CD4-positive, alpha-beta T cell treated with Interleukin-6 at 100 ng/mL for 8 hours (primary cell): ENCODE measurements at places on chromosomes 3 and 15.

- DNase-seq: no peak
These were observed 595 bp downstream of the PDCD7 start for GRCh38 chr15:65132878-65133547.

DNA sequence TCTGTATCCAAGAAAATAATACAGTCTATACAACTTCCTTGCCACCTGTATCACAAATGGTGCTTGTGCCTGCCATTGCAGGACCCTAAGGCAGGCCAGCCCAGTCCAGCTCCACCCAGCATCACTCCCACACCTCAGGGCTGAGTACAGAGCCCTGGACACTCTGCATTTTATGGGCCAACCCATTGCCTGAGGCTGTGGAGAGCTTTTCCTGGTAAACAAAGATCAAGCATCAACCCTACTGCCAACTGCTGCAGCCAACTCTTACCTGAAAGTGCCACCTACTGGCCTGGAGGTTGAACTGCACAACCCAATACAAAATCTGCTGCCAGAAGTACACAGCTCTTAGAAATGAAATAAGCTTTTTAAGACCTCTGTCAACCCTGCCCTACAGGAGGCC lies 1082.2 kb downstream of the NAALADL2 start:
- no peak for DNase-seq

DNA sequence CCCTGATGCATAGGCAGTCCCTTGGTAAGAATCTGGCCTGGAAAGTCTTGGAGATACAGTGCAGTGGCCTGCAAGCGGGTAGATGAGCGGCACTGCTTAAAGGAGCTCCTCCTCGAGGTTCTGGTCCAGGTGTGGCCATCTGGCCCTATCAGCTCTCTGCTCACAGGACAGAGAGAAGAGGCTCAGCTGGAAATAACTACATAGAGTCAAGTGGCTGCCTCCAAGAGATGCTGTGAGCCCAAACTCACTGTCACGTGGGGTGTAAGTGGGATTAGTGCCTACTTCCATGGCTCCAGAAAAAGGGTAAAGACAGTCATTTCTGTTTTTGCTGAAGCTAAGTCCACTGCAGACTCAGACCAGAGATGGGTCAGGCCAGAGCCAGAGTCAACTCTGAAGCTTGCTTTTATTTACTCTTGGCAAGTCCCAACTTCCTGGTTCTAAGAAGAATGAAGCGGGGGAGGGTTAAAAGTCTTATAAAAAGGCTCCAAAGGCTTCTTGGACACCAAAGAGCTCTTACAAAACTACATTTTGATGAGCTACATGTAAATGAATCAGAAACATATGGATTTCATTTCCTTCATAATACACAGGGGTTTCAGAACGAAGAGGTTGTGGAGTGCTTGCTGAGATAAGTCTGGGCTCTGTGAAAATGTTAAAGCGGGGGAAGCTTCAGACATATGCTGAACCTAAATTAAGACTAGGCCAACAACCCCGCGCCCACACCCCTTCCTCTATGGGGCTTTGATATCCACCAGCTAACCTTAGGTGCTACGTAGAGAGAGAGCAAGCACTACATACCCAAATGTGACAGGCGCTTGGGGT lies 77.1 kb downstream of the PDZRN3 start:
- DNase-seq: no peak

DNA sequence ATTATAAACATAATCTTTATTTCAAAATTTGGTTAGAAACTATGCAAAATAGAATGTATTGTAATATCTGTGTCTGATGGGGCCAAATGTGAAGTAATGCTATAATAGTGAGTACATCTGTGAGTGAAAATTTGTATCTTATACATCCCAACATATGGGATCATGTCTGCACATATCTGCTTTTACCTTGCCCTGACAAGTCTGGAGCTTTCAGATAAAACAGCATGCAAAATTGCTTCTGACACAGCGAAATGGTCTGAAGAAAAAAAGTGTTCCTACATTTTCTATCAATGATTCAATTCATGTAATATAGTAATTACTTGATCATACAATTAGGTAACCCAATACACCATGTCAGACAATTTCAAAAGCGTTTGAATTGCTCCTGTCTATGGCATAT lies 58.1 kb upstream of the P3H2 start:
- DNase-seq: no peak

DNA sequence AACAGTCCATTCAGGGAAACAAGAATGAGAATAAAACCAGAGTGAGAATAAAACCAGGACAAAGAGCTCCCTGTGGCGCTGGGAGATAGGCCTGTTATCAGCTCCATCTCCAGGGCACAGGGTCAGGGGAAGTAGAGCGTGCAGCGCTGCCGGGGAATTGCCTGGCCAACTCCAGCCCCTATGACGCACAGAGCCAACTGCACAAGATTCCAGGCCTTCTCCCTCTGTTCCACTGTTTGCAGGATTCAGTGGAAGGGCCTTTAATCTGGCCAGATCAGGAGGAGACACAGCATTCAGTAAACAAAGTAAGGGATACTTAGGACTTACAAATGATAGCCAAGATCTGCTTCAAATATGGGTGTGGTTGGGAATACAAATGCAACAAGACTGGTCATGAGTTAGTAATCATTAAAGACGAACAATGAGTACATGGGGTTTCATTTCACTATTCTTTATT lies 49.4 kb downstream of the ITGB5 start:
- no peak for DNase-seq

DNA sequence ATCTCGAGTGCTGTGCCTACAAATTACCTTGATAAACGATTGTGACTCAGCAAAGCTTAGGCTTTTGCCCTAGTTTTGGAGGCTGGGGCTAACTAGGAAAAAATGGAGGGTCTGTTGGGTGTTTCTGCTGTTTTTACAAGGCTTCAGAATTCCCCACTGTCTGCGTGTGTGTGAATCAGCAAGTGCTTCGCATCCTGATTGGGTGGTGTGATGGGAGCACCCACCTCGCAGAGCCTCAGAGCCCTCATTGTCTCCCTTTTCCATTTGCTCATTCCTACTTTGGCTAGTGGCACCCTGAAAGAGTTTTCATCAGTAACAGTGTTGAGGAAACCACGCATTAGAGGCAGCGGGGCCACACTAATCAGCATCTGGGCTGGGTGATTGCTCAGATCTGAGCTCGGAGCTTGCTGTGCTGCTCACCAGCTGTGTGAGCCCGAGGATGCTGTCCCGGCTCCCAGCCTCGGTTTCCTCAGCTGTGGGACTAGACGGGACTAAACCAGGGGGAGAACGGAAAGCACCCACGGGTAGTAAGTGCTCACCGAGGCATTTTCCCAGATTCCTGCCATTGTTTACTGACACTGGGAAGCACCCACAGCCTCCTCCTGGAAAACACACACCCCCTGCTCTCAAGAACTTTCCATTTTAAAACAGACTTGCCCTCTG lies 40.6 kb downstream of the GOLGA8S start:
- no peak for DNase-seq

- no peak for DNase-seq
These were observed 21.8 kb downstream of the ATP2C1 start for GRCh38 chr3:130915567-130916292.

- DNase-seq: no peak
These were observed 238.0 kb downstream of the XXYLT1 start for GRCh38 chr3:195032955-195033354.

- no peak for DNase-seq
These were observed 87.3 kb downstream of the TFG start for GRCh38 chr3:100796556-100796955.

- DNase-seq: no peak
These were observed 428.3 kb downstream of the NAALADL2 start for GRCh38 chr3:175287361-175287963.

- DNase-seq: no peak
These were observed 2.3 kb upstream of the MBNL1 start for GRCh38 chr3:152266221-152266995.

GRCh38 chr3:39485547-39485946 lies 18.1 kb downstream of the MOBP start:
- DNase-seq: no peak

DNA sequence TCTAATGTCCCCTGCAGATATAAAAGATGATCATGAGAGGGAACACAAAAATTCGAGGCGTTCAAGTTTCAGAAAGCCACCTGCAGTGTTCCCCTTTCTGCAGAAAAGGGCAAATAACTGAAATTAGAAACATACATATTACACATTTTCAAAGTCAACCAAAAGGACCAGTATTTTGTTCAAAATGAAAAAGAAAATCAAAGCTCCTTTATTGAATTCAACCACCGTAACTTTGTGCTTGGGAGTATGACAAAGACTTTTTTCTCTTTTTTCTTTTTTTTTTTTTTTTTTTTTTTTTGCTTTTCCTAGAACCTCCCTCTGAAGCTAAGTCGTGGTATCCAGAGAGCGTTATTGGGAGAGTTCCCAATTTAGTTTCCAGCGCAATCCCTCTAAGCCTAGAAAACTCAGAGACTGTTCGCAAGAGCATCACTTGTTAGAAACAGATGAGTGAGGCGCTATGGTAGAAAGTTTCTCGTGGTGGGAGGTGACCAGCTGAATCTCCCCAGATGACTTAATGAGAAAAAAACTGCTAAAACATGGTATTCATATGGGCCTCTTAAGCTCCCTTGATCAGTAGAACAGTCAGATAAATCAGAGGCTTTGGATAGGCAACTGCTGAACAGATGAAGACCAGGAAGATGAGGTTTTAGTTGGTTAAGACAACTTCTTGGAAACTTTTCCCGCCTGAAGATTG lies 77.4 kb downstream of the MB21D2 start:
- no peak for DNase-seq

DNA sequence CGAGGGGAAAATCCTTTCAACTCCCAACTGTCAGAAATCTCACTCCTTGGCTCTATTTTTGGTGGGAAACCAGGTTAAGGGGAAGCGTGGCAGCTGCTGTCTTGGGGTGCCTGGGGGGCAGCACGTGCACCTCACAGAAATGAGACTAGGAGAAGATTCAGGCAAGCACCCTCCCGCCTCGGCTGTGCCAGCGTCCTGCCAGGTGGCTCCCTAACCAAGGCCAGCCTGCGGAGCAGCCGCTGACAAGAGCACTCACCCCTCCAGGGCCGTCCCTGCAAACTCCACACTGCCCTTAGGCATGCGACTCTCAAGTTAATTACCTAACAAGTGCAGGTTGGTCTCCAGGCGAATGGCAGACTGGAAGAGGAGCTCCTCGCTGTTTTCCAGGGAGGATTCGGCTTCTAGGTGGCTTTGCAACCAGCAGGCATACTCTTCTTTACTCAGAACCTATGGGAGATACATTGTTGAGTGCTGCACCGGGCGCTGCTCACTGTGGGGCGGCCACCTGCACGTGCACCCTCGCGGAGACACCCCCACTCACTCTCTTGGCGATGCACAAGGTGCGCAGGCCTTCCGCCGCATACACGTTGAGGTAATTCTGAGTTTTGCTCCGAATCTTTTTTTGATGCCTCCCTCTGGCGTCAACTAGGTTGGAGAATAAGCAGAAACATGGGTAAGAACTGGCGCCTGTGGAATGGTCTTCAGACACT lies 155.3 kb downstream of the ATP10A start:
- no peak for DNase-seq

DNA sequence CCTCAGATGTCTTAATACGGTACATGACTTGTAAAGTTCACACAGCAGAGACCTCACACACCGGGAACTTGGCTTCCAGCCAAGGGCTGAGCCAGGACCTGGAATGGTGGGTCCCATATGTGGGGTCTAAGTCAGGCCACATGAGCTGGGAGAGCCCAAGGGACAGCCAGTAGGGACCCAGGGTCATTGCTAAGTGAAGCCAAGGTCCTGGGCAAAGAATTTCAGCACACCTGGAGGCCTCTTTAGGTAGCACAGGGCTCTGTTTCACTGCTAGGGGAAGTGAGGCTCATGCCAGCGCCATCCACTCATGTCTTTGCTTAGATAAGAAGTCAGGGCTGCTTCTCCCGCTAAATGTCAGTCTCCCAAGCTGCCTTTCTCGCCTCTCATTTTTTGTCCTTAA lies 116.6 kb upstream of the TLE3 start:
- DNase-seq: no peak

DNA sequence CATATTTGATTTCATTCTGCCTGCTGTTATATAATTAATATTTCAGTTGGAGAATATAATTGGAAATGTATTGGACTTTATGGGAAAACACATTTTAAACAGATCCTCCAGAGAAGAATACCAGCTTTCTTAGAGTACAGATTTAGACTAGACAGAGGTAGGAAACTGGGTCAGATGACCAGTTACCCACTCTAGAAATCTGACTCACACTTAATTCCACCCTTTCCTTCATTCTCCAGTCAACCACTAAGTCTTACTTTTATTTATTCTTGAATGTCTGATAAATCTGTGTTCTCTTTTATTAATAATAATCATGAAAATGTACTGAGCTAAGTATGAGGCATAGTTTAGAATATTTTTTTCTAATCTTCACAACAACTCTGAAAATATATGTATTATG lies 110.7 kb downstream of the LRRC49 start:
- no peak for DNase-seq

DNA sequence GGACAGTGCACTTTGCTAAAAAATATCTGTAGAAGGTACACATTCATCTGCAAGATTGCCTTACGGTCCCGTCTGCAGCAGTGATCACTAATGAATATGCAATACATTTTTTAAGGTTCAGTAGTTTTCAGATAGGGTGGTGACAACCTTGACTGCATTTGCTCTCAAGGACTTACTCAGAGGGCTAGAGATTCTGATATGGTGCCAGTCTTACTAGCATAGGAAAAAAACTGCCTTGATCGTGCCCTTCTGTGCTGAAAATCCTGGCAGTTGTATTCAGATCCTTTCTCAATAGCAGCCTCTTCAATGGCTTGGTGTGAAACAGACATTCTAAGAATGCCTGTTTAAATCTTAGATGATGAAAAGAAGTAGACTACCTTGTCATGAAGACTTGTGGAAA lies 411.9 kb upstream of the CCDC54 start:
- no peak for DNase-seq

GRCh38 chr3:88034491-88035275 lies 24.1 kb downstream of the CGGBP1 start:
- DNase-seq: no peak

DNA sequence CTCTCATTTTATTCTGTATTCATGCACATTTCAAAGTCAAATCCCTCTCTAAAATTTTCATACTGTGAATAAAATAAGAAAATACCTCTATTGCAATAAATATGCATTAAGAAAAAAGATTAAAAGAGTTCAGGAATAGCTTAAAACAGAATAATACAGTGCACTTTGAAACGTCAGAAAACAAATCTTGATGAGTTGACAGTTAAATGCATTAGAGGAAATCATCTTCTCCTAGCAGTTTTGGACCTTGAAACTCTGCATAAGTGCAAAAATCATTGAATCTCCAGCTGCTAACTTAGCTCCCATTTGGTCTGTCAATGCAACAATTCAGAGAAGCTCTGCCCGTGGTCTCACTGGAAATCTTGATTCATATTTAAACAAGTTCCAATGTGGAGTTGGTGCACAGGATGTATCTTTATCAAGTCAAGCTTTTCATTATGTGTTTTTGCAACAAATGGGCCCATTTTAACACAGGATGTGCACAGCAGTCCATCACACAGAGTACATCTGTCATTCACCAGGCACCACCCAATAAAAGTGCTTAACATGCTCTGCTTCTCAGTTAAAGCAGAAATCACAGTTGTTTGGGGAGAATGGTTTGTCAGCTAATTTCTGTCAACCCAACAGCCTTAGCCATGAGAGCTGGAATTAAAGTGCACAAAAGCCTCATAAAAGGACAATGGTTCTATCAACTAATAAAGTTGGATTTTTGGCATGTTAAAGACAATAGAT lies 98.8 kb upstream of the ARRDC4 start:
- no peak for DNase-seq
